Sciatic nerve (tissue), 2 donors: ENCODE measurements at places on chromosomes 16 and 17. TPM values are rescaled to one million over a fixed set of nuclear protein-coding genes. Genes with fewer than 3 reads are reported as not detected.

The HAS3 gene
- 2.7 TPM for total RNA-seq

The MGAT5B gene
- total RNA-seq = 1.4 TPM

GRCh38 chr16:79656553-79657115 lies 56.1 kb upstream of the MAF start:
- DNase-seq = no peak

GRCh38 chr17:65463242-65463641 lies 98.2 kb downstream of the AXIN2 start:
- no peak for DNase-seq

The ATP1B2 gene
- total RNA-seq = 14.3 TPM

The CCL17 gene
- not detected for total RNA-seq

DNA sequence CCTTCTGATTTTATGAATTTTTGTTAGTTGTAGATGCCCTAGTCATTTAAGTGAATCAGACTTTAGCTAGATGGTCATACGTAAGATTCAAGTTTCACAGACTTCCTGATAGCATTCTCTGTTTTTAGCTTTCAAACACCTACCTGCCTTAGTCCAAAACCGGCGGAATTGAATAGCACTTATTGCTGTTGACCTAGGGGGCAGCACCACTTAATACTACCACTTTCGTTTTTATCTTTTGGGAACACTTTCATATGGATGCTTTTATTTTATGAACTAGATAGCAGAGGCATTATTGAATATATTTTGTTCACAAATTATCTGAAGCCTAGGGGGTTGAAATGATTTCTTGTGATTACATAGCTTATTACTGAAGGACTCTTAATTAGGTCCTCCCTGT lies 31.5 kb downstream of the TADA2A start:
- no peak for DNase-seq

DNA sequence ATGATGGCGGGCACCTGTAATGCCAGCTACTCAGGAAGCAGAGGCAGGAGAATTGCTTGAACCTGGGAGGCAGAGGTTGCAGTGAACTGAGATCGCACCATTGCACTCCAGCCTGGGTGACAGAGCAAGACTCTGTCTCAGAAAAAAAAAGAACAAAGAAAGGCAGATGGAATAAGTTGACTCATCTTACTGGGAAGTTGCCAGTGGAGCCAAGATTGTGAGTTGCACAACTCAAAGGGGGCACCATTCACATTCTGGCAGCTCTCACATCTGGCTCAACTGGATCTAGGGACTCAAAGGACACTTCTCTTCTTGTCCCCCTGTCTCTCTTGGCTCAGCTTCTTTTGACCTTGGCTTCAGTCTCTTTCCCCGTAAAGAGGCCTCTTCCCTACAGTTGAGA lies 53.7 kb upstream of the ETV4 start:
- no peak for DNase-seq

The HAPSTR1 gene
- 54.4 TPM for total RNA-seq

- DNase-seq = no peak
Measured at GRCh38 chr16:65489531-65490023, 367.7 kb upstream of the CDH11 start.

DNA sequence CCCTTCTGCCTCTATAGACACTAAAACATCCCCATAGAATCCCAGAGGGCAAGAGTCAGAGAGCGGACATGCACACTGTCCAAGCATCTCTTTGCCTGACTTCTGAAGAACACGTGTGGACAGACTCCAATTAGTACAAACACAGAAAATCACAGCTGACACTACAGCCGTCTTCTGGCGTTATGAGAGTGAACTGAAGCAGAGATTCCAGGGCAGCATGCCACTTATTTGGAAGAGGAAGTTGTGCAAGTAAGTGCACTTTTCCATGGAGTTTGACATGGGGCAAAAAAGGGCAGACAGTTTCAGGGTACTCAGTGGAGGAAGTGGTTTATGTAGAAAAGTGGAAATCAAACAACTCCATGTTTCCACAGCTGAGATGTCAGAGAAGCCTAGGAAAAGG lies 16.8 kb upstream of the ZNF287 start:
- no peak for DNase-seq

The SOX8 gene
- total RNA-seq = 57.7 TPM

The CDRT15 gene
- total RNA-seq = not detected

The MMP28 gene
- total RNA-seq = 61.5 TPM

DNA sequence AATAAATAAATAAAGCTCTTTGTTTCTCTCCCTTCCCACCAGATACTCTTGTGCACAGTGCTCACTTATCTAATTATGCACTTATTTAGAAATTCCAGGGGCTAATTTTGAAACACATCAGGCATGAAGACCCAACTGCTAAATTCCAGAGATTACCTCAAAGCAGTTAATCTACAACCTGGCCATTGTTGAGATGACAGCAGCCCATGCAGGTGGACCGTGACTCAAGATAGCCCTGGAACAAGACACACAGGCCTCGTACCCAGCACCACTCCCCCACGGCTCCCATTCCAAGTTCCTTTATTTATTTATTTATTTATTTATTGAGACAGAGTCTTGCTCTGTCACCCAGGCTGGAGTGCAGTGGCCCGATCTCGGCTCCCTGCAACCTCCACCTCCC lies 60.1 kb upstream of the NPEPPS start:
- no peak for DNase-seq

DNA sequence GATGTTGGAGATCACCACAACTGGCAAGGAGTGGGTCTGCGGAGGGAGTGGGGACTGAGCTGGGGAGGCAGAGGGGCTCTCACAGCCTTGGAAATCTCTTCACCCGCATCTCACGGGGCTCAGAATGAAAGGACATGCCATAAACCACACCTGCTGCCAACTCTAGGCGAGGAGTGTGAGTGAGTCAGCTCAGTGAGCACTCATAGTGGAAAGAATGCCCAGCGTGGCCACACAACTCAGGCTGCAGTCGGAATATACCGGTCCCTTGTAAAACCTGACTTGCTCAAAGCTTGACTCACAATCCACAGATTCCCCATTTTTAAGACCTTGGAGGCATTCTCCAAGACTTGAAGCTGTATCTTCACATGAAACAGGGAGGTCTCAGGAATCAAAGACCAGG lies 36.7 kb downstream of the STAT5A start:
- DNase-seq = no peak

The PAFAH1B1 gene
- total RNA-seq = 160 TPM

DNA sequence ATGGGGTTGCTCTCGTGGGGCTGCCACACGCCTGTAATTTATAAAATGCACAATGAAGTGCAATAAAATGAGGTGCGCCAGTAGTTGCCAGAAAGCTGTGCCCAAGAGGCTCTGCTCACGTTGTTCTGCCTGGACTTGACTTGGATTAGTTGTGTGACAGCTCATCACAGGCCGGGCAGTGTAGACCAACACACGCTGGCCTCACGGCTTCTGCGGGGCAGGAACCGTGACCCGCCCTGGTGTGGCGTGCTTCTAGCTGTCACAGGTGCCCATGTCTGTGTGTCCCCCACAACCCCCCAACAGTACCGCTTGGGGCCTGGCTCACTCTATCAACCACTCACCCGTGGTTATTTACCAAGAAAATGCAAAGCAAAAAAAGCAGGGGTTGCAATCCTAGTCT lies 112.2 kb upstream of the ZNF750 start:
- peak; percentile 32 for DNase-seq

The PPY gene
- total RNA-seq = not detected

- no peak for DNase-seq
Measured at GRCh38 chr17:81000631-81001357, 9.2 kb downstream of the CHMP6 start.

The CLDN7 gene
- total RNA-seq = 4.1 TPM

The ANKFN1 gene
- 1.6 TPM for total RNA-seq
